ENCODE measurements at places on chromosomes 7 and 10.

DNA sequence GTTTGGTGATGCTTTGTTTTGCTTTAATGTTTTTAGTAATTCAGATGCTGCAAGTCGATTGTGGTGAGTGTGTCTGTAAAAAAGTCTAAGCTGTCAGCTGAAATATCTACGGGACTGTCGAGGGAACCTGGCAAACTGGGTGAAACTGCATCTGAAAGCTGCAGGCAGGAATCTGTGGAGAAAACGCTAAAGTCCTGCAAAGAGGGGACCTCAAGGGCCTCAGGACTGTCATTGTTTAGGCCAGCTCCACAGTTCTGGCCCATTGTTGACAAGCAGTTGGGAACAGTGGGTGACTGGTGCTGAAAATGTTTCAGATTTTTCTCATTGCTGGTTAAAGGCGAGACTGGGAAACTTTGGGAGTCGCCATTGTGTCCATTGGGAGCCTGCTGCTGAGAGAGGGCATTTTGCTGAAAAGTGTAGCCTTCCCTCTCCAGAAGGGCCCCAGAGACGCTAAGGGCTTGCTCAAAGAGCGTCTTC lies 1.8 kb downstream of the HOXA2 start:
- DNase-seq, result no peak

- no peak for DNase-seq
Observed at GRCh38 chr10:90199513-90199912, 498.1 kb downstream of the KIF20B start.

DNA sequence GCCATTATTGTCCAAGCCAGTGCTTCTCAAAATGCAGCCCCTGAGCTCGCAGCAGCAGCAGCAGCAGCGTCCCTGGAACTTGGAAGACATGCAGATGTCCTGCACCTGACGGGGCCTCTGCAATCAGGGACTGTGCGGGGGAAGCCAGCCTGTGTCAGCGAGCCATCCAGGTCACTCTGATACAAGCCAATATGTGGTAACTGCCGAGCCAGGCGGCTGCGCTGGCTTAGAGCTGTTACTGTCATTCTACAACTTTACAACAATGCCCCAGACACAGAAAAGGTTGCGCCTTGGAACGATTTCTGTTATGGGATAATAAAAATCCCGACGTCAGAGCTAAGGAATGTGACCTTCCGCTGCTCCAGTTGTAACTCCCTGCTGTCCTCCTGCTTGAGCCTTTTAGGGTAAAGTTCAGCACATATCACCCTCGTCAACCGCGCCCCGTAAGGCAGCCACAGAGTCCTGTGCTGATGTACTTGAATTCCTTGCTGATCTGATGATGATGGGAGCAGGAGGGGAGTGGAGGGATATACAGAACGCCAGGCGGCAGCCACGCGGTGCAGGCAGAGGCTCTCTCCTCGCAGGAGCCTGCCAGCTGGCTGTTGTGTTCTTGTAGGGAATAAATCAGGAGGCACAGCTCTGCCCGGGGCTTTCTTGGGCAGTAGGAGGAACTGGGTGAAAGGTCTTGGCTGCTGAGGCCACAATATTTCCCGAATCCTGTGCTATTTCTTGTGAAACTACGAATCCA lies 20.0 kb upstream of the CRYGN start:
- DNase-seq, result no peak

GRCh38 chr10:16155834-16156233 lies 281.0 kb upstream of the PTER start:
- no peak for DNase-seq

DNA sequence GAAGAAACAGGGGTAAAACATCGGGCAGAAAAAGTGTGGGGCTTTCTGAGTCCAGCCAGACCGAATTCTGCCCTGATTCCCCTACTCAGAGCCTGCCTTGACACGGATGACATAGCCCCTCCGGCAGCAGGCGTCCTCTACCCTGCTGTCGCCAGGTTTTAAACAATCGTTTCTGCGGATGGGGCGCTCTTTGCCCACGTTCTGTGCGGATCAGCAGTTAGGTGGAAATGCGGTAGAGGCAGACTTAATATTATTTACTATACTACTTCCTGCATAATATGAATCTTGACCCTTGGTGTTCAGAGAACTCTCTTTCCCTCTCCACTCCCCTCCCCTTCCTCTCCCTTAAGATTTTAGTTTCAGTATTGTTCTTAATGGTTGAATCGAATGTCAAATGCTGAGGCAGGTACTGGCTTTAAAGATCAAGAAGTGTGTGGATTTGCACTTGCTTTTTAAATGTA lies 2.4 kb downstream of the GATA3 start:
- DNase-seq, result peak; percentile 67

DNA sequence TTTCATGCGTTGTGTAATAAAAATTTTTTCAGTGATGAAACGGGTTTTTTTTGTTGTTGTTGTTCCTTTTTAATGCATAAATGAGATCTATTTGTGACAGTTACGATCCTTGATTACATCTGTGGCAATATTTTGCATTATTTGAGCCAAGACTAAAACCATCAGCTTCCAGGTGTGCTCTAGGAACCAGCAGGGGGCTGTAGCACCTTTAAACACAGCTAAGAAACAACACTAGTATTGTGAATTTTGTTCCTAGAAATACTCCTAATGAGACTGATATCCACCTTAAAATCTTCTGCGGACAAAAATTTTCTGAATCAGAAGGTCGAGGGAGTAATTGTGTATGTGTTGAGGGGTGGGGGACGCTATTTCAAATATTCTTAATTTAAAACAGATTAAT lies 52.6 kb downstream of the FGFBP3 start:
- DNase-seq, result peak; percentile 4

- DNase-seq, result no peak
Observed at GRCh38 chr10:75512203-75512933, 80.9 kb downstream of the LRMDA start.

DNA sequence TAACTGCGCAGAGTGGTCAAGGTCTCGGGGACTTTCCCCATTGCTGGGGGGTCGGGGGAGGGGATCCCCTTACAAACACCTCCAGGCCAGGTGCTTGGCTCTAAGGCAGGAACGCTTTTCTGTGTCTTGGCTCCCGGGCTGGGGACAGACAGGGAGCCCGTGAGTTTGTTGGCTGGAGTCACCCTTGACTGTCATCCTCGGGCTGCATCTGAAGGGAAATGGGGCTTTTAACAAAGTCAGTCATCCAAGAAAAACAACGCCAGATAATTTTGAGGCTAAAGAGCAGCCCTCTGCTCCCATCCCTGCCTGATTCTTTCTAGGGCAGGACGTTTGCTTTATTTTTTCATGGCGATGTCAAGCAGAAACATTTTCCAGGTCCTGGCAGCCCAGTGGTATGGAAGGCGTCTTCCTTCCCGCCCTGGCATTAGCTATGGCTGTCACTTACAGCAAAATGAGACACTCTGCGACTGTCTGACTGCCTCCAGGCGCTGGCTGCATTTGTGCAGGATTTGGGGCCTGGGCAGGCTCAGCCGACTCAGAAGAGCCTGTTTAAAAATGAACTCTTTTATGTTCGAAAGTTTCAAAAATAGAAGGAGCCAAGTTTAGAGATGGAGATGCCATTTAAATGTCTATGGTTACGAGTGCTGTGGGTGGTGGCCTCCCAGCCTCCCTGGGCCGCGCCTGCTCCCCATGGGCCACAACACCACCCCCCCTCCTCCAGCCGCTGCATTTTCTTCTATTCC lies 54.7 kb upstream of the TNS3 start:
- DNase-seq, result no peak

DNA sequence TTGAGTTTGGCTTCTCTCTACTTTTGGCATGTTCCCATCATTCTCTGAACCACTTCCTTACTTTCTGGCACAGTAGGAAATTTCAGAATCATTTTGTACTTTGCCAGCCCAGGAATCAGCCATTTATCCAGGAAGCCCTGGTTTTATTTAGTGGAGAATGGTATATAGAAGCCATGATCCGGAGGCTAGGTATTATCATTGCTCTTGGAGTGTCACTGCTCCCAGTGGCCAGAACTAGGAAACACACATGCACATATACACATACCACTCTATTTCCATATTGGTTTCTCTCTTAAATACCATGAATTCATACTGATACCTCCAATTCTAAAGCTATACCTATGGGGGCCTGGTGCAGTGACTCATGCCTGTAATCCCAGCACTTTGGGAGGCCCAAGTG lies 36.3 kb downstream of the SUFU start:
- no peak for DNase-seq

DNA sequence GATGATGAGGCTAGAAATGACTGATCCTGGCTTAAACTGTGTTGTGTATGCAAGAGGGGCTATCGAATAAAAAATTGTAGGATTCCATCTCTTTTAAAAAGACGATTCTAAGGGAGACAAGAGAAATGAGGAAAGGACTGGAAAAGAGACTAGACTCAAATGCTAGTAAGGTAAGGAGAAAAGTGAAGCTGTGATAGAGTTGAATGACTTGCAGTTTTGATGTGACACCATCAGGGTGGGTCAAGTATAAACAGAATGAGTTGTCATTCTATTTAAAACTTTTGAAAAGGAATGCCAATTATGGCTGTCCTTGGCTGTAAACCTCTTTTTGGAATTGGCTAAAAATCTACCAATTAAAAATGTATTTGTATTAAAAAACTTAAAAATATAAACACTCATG lies 184.5 kb upstream of the PHF14 start:
- DNase-seq, result no peak

DNA sequence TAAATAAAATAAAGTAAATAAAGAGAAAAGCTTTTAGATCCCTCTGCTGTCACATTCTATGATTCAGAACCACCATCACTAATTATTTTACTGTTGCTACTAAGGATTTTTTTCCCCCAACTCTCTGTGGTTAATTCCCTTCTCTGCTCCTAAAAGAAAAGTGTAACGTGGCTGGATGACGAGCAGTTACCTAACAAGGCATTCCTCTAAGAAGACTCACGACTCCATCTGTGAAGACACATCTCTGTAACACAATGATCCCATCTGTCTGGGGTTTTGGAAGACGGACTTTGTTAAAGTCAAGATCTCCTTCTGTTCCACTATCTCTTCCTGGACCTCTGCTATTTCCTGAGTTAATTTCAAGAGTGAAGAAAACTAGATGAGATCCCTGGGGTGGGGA lies 179.9 kb downstream of the SFMBT2 start:
- no peak for DNase-seq

GRCh38 chr10:101602761-101603398 lies 14.8 kb downstream of the DPCD start:
- DNase-seq, result peak; percentile 42

- no peak for DNase-seq
Observed at GRCh38 chr7:34343667-34344066, 314.4 kb upstream of the NPSR1 start.

DNA sequence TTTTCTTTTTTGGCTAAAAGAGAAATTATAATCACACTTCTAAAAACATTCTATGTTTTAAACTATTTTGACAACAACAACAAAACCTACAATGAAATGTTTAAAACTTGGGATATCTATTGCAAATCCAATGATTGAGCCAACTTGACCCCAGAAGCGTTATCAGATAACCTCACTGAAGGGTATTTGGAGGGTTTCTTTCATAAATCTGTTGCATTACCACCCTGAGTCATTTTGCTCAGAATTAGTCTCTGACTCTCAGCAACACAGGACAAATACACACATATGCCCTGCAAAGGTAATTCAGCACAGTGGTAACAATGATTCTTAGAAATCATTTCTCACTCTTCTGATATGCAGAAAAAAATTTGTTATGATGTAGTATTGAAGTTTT lies 2.3 kb upstream of the COL1A2 start:
- DNase-seq, result no peak
